Activated CD4-positive, alpha-beta T cell treated with anti-CD3 and anti-CD28 coated beads, Interleukin-2, amount 50 U/mL, for 16 hours (primary cell): ENCODE measurements at places on chromosomes 6 and 20.
A peak's percentile ranks its signal among the peaks of the same experiment; 100 is the strongest.

DNA sequence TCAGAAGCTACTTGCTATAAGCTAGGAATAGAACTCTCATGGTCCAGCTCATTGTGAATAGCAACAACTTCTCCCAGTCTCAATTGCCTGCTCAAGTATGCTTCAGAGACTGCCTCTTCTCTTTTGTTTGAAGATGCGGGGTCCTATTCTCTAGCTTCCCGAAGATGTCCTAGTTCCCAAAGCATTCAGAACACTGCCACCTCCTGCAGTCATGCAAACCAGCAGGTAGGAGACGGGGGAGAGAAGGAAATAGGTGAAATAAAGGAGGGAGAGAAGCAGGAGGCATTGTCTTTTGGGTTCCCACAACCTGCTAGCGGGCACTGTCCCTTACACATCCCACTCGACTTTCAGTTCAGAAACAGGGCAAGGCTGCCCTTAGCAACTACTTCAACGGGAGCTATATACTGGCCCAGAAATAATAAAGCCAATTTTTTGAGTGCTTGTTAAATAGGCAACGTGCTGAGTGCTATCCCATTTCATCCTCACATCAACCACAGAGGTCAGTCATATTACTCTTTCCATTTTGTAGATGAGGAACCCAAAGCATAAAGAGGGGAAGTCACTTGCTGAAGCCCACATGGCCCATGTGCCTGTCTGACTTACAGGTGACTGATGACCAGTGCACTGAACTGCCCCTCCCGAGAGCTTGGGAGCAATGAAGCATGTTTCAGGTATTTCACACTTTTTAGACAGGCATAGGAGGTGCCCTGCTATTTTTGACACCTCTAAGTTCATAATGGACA is 61.9 kb upstream of the ATXN1 start:
- DNase-seq, result no peak

DNA sequence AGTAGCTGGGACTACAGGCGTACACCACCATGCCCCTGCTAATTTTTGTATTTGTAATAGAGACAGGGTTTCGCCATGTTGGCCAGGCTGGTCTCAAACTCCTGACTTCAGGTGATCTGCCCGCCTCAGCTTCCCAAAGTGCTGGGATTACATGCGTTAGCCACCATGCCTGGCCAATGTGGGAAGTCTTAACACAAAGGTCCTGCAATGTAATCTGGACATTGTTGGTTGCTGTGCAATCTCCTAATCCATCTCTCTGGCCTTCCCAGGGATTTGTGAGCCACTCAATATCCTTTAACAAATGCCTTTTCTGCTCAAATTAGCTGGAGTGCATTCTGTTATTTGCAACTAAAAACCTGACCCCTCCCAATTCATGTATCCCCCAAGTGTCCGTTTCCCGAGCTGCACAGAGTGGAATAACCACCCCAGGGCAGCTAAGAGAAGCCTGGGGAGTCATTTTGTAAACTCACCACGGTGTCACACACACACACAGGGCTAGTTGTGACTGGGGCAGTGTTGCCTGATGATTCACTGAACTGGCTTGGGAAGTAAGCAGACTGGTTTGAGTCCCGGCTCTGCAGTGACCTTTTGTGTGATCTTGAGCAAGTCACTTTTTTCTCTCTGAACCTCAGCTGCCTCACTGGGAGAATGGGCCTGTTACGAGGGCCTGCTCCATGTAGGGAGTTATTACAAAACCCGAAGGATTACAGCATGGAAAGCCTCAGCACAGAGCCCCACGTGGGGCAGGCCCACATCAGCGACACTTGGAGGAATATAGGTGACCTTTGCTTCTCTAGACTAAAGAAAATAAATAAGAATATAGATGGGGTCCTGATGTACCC is 152.3 kb downstream of the ZMYND8 start:
- DNase-seq, result no peak

GRCh38 chr6:163320402-163320801 is 94.1 kb upstream of the QKI start:
- no peak for DNase-seq

- no peak for DNase-seq
These were observed 13.5 kb downstream of the PTPN1 start for GRCh38 chr20:50523552-50524167.

DNA sequence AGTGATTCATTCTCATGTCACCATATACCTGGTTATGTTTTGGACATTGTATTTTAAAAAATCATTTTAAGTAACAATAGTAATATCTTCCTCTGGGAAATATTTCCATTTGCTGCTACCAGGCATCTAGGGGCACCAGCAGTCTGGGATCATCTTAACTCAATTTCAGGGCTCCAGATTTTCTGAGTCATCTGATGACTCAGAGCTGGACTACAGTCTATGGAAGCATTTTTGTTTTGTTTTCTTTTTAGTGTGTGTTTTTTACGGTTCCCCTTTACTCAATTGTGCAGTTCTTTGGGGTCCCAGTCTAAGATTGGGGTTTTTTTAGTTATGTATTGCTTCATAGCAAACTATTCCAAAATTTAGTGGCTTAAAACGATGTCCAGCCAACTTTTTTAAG is 5.7 kb upstream of the FKBP5 start:
- DNase-seq, result no peak

- DNase-seq, result no peak
These were observed 868 bp downstream of the SRSF3 start for GRCh38 chr6:36594816-36595643.

DNA sequence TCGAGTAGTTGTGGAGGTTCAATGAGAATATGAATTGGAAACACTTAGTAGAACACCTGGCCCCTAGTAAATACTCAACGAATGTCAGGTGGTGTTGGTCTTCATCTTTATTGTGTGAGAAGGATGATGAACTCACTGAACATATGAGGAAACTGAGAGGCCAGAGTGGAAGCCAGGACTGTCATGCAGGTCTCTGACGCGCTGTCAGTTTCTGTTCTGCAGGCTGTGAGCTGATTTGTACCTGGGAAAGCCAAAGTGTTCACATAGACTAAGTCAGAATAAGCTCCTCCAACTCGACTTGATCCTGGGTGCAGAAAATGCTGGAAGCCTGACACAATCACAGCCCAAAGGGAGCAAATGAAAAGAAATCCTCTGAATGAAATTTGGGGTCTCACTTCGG is 222.2 kb downstream of the LY86 start:
- no peak for DNase-seq

GRCh38 chr6:151723152-151723551 is 84.3 kb upstream of the ESR1 start:
- peak; percentile 76 for DNase-seq

- DNase-seq, result no peak
These were observed 186.6 kb downstream of the MTHFD1L start for GRCh38 chr6:151052021-151052646.

DNA sequence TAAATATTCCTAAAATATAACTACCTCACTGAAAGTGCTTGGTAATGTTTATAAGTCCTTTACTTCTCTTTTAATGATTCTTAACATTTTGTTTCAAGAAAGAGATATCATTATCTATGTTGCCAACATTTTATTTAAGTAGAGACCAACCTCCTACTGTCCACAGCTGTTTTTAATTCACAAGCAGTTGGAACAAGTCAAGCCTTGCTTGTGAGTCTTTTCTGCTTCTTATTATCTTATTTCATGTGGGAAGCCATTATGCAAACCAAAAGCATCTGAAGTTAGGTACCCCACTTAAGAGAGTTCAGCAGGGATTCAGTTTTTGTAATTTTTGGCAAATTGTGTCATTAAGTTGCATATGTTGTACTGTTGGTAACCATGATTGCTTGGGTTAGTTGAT is 1714.5 kb downstream of the GRIK2 start:
- no peak for DNase-seq

DNA sequence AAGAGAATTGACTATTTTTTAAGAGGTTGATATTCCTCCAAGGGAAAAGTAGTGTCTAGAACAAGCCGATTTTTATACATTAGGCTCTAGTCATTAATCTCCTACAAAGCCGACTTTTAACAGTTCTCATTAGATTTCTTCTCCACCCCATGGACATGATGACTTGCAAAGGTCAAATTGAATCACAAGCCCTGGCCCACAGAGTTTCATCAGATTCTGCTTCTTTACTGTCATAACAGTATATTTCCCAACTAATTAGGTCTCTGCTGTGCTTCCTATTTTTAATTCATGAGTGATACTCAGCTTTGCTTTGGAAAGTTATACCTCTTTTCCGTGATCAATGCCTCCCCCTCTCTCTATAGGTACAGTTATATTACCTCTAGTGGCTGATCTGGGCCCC is 90.6 kb upstream of the ADGRB3 start:
- DNase-seq, result no peak

GRCh38 chr20:33667676-33668465 is 1.1 kb downstream of the ACTL10 start:
- peak; percentile 85 for DNase-seq

- no peak for DNase-seq
These were observed 125.9 kb downstream of the KIF6 start for GRCh38 chr6:39599341-39599740.

DNA sequence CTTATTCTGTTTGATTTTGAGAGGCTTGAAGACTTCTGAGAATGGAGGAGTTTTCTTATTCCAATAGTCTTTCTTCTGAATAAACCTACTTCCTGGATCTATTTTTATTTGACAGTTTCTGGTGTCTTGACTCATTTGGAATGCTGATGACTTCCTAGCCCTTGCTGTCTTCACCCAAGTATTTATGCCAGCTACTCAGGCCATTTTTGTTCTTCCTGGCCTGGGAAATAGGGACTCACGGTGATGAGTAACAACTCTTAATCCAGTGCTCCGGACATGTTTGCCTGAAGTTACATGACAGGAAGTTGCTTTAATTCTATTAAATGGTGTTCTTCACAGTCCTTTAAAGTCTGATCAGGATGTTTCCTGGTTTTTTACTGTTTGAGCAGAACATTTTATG is 272.1 kb upstream of the EYS start:
- no peak for DNase-seq

DNA sequence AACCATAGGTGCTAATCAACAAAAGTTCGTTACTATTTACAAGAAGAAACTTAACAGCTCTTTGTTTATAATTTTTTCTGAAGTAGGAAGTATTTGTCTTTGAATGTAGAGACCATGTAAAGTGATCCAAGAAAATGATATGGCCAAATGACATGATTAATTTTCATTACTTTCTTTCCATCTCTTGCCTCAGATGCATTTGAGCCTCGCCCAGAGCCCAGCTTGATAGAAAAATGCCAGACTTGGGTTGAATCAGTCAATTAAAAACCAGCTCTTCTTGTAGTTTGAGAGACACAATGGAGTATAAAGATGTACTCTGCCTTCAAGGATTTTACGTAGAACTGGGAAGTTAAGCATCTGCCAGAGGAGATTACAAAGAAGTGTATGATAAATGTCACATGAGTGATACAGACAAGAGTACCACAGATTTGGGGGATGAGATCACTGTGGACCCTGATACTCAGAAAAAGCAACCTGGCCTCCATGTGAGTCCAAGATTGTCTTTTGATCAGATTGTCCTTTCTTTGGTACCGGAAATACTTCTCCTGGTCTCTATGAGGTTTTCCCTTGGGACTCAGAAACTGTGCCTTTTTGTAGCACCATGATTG is 92.5 kb upstream of the SUPT3H start:
- DNase-seq, result no peak

DNA sequence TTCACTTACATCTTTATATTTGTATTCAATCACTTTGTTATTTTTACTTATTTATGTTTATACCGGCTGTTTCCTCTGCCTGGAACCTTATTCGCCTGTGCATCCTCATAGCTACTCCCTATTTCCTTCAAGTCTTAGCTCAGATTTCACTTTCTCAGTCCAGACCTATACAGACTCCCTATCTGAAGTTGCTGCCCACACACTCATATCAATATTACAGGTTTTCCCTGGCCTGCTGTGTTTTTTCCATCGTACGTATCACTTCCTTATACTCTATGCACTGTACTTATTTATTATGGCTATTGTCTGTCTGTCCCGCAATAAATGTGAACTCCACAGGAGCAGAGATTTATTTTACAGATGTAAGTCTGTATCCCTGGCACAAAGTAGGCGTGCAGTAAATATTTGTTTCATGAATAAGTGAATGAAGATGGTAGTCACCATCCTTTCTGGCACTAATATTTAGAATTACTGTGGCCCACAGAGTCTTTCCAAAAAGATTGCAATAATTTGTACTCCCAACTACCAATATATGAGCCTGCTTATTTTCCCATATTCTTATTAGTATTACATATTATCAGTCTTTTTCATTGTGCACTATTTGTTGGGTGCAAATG is 64.9 kb downstream of the TNFAIP3 start:
- no peak for DNase-seq

GRCh38 chr6:52312461-52312860 is 27.9 kb upstream of the MCM3 start:
- no peak for DNase-seq
